T-helper 1 cell (primary cell): ENCODE measurements at places on chromosomes 7 and 10.

DNA sequence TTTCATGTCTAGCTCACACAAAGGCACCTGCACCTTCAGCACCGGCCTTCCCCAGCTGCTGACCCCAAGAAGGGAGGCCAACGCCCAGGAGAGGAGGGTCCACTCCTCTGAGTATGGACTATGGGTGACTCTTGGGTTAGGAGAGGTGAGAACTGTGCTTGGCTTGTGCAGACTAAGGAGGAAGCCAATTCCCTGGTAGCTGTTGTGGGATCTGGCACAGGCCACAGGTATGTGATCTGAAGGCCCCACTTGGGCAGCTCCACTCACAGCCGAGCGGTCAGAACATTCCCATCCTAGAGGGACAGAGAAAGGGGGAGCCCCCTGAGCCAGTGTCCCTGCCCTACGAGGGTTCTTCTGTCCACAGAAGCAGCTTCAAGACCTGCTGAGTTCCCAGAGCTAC, 52.8 kb upstream of the FIGNL1 start:
- DNase-seq = no peak

GRCh38 chr10:116761883-116762282, 19.5 kb upstream of the HSPA12A start:
- DNase-seq = no peak

- no peak for DNase-seq
Measured at GRCh38 chr7:92740134-92740533, 96.2 kb downstream of the CDK6 start.

GRCh38 chr7:50681432-50682045, 101.2 kb downstream of the GRB10 start:
- DNase-seq = no peak

DNA sequence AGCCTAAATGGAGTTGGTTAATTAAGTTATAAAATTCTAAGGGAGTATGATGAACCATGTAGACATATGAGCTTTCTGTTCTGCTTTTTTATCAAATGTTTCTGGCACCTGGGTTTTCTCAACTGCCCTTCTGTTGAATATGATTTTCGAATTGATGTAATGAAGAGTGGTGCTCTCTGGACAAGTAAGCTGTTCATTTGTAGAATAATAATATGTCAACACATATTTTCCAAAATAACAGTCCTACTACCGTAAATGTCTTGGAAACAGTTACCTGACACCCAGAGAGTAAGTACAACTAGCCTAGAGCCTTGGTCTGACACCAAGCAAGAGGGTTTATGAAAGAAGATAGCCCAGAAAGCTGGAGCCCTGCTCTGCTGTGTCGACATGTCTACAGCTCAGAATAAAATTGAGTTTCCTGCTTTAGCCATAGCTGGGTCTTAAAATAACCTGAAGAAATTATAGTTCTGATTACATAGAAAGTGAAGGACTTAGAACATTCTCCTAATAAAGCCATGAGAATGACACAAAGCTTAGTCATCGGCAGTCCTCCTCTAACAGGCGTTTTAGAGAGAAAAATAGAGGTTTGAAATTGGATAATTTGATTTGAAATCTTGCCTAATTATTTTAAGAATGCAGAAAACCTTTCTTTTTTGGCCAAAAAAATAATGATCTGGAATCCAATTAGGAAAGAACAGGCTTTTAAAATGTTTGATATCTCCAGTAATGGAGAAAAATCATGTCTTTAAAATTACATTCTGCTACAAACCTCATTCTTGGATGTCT, 25.1 kb downstream of the HDAC9 start:
- DNase-seq = no peak

DNA sequence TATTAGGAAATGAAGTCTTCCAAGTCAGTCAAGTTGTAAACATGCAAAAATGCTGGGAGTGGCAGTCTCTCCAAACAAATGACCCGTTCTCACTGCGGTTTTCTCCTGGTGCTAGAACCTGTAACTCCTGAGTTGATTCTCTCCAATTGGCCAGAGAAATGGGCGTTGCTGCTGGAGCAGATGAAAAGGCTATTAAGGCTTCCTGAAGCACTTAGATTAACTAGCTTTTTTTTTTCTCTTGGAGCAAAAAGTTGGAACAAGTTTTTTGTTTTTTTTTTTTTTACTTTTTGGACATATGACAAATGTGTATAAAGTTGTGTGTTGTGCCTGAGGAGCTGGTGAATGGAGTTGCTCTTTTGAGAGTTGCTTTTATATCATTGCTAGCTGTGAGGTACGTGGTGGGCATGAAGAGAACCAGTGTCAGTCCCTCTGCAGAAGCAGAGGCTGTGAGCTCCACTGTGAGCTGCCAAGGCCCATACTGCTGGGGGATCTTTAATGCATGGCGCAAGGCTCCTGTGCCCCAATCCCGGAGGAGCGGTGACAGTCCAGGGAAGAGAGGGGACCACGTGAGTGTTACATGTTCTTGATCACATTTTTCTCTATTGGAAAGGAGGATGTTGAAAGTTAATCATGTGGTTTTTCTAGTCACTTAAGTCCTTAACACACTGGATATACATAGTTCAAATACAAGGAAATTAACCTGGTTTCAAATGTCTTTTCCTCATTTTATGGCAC, 393.6 kb upstream of the GALNT17 start:
- no peak for DNase-seq

- DNase-seq = no peak
Measured at GRCh38 chr7:94355454-94355853, 39.2 kb upstream of the COL1A2 start.

GRCh38 chr10:75450075-75450445, 18.6 kb downstream of the LRMDA start:
- DNase-seq = no peak
